ENCODE measurements at places on chromosomes 12 and 14.
A peak's percentile ranks its signal among the peaks of the same experiment; 100 is the strongest.

DNA sequence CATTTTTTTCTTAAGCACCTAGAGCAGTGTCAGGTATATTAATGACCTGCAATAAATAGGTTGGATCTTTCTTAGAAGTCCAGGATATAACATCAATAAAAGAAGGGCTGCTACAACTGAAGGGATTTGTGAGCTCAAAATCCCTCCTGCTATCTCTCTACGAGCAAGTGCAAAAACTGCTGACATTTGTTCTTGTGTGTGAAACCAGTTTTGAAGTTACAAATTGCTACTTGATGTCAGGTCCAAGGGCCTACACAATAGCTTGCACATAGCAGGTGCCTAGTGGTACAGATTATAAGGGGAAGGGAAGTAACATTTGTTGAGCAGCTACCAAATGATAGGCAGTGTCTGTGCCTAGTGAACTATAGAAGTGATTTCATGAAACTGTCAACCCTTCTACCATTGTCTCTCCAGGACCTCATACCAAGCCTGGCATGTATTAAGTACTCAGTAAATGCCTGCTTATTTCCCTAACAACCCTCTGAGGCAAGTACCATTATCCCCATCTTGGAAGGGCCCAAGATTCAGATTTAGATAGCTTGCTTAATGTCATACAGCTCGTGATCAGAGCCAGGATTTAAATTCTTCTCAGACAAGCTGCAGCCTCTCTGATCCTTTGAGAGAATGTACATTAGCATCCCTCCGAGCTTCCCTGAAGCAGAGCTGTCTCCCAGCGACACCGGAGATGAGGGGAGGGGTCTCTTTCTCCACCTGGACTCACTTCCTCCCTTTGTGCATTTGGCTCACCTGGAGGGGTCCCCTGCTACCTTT lies 300.3 kb downstream of the ZFP36L1 start:
- DNase-seq: no peak

- DNase-seq: no peak
These were observed 88.4 kb upstream of the PARP11 start for GRCh38 chr12:3961591-3961990.

- no peak for DNase-seq
These were observed 75.8 kb upstream of the GALNT9 start for GRCh38 chr12:132404951-132405741.

GRCh38 chr12:99709116-99709515 lies 61.6 kb downstream of the GARIN6 start:
- DNase-seq: no peak

DNA sequence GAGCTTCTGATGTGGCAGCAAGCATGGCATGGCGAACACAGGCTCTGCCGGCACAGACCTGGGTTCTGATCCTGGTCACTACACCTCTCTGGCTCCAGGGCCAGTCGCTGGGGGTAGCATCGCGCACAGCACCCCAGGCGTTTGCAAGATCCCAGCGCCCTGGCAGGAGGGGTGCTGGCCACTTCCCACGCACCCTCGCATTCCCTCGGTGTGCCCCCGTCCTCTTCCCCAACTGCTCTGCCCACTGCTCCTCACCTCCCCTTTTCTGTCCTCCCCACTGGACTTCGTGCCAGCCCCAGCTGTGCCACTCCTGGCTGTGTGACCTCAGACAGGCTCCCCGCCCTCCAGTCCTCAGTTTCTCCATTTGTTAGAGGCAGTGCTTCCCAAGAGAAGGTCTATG lies 2.8 kb downstream of the CDK2AP1 start:
- DNase-seq: no peak

GRCh38 chr12:25347716-25348592 lies 97.2 kb upstream of the KRAS start:
- DNase-seq: no peak

GRCh38 chr12:68784015-68784414 lies 24.0 kb upstream of the MDM2 start:
- no peak for DNase-seq

DNA sequence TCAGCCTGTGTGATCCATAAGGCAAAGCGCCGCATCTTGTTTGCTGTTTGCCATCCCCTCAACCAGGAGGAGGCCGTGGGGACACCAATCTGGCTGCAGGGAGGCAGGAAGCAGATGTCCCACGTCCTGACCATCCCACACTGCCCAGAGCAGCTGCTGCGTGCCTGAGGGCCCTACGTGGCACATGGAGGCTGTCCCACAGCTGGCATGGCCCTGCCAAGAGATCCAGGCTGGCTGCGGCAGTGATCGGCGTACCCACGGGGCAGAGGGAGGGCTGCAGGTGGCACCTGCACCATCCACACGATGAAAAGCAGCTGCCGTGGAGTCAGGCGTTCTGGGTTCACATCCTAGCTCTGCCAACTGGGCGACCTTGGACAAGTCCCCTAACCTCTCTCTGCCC lies 42.0 kb downstream of the NCOR2 start:
- DNase-seq: no peak

GRCh38 chr12:57039016-57039798 lies 10.7 kb downstream of the MYO1A start:
- DNase-seq: no peak

DNA sequence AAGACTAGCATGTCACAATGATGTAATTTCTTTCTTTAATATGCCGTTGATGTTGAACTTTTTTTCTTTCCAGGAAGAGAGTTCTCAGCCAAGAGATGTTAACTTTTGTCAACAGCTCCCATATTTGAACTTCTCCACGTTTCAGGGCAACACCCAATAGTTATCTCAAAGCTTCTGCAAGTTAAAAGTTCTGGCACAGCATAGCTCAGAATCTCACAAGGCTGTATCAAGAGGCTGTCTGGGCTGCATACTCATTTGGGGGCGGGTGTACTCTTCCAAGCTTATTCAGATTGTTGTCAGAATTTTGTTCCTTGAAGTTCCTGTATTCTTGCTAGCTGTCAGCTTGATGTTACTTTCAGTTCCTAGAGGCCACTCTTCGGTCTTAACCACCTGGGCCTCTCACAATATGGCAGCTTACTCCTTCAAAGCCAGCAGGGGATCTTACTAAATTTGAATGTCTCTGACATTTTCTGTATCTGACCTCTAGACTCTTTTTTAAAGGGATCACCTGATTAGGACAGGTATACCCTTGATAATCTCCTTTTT lies 38.9 kb downstream of the KCNC2 start:
- no peak for DNase-seq

- DNase-seq: no peak
These were observed 161.6 kb downstream of the PIK3C2G start for GRCh38 chr12:18422871-18423270.

DNA sequence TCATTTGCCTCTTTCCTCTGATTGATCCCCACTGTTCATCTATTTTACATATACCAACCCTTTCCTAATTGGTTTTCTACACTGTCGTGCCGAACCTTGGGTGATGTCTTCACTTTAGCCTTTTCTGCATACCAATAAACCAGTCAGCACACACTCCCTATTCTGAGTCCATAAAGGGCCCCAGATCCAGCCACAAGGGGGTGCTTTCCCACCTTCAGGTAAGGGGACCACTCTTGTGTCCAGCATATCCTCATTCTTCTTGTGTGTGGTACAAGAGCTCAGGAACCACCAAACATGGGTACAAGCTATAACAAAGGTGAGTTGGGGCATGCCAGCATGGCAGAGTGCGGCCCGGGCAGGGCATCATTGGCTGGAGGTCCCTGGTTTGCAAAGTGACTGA lies 859.8 kb downstream of the FSCB start:
- DNase-seq: no peak

GRCh38 chr12:106301611-106302321 lies 767 bp upstream of the TCP11L2 start:
- no peak for DNase-seq

GRCh38 chr14:85793533-85793932 lies 263.6 kb downstream of the FLRT2 start:
- no peak for DNase-seq

GRCh38 chr12:72256725-72257124 lies 15.4 kb upstream of the TRHDE start:
- DNase-seq: no peak

DNA sequence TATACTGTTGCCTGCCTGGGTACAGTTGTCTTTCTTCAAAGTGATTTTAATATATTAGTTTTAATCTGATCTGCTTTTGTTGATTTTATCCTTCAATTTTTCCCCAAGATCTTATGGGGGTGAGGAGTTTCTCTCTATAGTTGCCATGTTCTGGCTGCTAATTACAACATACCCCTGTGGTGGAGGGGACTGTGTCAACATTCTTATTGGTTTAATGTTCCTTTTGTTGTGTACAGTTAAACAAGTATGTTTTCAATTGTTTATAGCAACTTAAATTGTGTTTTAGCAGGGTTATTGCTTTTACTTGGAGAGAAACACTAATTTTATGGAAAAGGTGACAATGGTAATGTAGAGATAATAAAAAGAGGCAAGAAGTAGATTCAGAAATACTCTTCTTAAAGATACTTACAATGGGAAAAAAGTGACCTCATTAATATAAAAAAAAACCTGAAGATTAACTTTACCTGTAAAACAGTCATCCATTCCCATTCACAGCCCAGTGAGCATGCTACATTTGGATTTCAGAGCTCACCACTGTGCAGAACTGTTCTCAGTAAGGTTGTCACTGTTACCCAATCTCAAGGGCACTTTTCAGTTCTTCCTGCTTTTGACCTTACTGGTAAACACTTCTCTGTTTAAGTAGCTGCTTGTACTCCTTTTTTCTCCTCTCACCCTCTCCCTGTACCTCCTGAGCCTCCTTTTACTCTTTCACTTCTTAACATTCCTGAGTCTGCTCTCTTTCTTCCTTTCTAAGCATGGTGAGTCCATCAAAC lies 8.1 kb upstream of the LRRK2 start:
- no peak for DNase-seq

- DNase-seq: no peak
These were observed 79.7 kb upstream of the REP15 start for GRCh38 chr12:27616356-27617142.

DNA sequence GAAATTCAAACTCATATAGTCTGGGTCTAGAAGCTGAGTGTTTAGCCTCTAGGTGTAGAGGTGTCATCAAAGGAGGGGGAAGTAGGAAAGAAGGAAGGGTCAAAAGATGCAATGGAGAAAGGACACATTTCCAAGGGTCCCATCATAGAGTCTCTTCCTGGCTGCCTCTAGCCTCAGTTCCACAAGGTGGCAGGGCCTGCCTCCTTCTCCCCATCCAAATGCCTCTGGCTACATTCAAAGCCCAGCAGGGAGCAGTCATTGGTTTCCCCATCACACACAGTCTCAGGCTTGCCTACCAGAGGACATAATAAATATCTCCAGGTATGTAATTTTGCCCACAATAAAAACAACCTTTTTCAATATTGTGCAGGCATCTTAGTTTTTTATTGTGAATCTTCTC lies 2.1 kb upstream of the CCT2 start:
- no peak for DNase-seq

DNA sequence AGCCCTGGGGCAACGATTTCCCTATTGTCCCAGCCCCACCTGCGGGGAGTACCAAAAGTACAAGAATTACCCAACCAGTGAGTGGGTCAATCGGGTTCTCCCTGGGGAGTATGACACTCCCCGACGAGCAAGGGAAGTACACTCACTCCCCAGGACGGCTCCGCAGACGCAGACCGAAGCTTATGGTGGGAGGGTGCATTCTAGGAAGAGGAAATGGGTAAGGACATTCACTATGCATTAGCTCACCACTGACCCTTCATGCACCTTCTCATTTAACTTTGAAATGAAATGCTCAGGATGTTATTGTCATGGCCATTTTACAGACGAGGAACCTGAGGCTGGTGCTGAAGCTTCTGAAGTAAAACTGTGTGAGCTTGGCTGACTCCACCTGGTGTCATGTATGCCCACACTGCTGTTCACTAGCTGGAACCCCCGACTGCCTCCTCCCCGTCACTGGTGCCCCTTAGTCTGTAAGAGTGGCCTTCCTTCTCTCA lies 45.8 kb upstream of the TMED10 start:
- DNase-seq: no peak

- no peak for DNase-seq
These were observed 193.1 kb downstream of the SOX5 start for GRCh38 chr12:23756416-23756815.

DNA sequence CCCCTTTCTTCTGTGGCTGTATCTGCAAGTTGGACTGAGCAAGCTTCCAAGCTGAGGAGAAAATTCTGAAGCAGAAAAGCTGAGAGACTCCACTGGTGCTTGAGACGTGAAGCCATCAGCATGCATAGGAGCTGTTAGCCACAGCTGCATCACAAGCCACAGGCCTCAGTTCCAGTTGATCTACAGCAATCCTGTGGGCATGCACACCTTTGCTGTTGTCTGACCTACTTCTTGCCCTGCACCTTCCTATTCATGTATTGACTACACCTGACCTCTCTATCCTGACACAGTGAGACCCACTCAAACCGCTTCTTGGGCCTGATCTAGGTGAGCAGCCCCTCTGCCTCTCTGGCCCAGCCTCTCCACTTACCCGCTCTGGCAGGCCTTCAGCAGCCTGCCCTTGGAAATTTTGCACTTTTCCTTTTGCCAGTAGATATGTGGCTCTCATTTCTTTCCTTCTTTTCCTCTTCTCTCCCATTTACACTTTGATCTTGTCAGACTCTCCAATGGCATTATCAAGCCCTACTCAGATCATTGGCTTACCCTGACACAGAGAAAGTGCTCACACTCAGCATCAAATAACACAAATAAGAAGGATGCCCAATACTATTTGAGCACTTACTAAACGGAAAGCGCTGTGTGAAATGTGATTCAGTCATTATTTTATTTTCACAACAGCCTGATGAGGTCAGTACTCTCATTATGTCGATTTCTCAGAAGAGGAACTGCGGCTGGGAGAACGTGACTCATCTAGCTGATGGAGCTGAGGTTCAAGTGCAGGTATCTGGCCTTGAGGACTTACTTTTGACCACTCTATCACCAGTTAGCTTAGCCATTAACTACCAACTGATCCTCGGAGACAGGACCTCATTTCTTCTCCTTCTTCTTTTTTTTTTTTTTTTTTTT lies 21.9 kb upstream of the PTGR2 start:
- DNase-seq: peak; percentile 50

GRCh38 chr14:105888784-105889665 lies 362.6 kb downstream of the TMEM121 start:
- no peak for DNase-seq

GRCh38 chr14:33570694-33571310 lies 380.1 kb downstream of the EGLN3 start:
- DNase-seq: no peak

- no peak for DNase-seq
These were observed 17.5 kb upstream of the NUDT14 start for GRCh38 chr14:105198588-105198987.
